H1 (cell line): ENCODE measurements at places on chromosomes 5 and 9.

GRCh38 chr9:114366334-114367128, 21.3 kb downstream of the AKNA start:
- H3K27ac ChIP-seq, result no peak overlapping the region
- H3K4me1 ChIP-seq, result peaks cover 17% of the 10 kb centered on the region
- H3K4me3 ChIP-seq, result no peak overlapping the region
- H3K27me3 ChIP-seq, result no peaks in the 10 kb centered on the region
- DNase-seq, result no peak

DNA sequence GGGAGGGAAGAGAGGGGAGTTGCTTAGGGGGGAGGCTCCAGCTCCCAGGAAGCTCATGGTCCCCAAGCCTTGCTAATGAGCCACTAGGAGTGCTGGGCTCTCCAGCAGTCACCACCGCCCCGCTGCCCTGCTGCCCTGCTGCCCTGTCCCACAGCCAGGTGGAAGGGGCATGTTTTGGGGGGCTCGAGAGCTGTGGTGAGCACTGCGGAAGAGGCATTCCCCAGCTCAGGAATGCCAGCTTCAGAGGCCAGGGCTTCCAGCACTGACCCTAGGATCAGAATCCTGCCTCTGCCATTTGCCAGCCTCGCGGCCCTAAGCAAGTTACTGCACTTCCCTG, 16.9 kb downstream of the SLC6A7 start:
- H3K36me3 ChIP-seq, result no peaks in the 10 kb centered on the region
- H3K4me3 ChIP-seq, result no peak overlapping the region
- H3K27me3 ChIP-seq, result no peaks in the 10 kb centered on the region

DNA sequence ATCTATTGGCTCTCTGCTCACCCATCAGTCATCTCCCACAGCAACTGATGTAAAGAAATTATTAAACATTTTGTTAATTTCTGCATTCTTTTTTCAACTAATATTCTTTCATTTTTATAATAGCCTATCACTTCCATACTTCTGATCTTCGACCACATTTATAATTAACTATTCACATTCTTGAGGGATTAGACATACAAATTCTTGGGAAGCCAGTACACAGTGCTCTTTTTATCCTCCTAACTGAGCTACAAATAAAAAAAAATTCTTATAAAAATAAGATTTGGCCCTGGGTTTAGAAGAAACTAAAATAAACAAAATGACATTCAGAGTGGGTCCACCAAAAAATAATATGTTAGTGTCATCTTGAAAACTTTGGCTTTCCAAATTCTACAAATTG, 103.7 kb upstream of the ITGA1 start:
- H3K36me3 ChIP-seq, result no peaks in the 10 kb centered on the region
- H3K27me3 ChIP-seq, result no peaks in the 10 kb centered on the region
- DNase-seq, result no peak
- no peak overlapping the region for H3K27ac ChIP-seq
- H3K4me3 ChIP-seq, result no peak overlapping the region
- peaks cover 4% of the 10 kb centered on the region for H3K4me1 ChIP-seq

- DNase-seq, result no peak
- no peak overlapping the region for H3K27ac ChIP-seq
- no peaks in the 10 kb centered on the region for H3K36me3 ChIP-seq
- no peaks in the 10 kb centered on the region for H3K4me1 ChIP-seq
- no peaks in the 10 kb centered on the region for H3K27me3 ChIP-seq
- no peak overlapping the region for H3K4me3 ChIP-seq
These were observed 392.5 kb downstream of the KDM4C start for GRCh38 chr9:7150153-7150890.
